CD4-positive, alpha-beta T cell treated with Interleukin-2 at 100 ng/mL for 4 hours (primary cell): ENCODE measurements at places on chromosomes 5 and 9.

DNA sequence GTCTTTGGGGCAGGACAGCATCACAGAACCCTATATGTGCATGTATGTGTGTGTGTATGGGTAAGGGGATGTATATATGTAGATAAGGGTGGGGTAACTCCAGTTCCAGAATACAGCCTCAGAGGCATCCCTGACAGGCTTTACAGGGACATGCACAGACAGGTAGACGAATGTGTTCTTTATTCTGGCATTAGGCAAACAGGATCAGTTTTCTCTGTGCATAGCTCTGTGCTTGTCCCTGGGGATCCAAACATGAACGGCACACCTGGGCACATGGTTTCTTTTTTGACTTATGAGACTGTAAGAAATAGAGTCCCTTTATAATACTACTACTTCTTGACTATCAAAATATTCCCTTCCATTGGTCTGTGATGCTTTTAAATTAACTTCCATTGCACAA is 120.6 kb downstream of the TRIO start:
- no peak for DNase-seq

DNA sequence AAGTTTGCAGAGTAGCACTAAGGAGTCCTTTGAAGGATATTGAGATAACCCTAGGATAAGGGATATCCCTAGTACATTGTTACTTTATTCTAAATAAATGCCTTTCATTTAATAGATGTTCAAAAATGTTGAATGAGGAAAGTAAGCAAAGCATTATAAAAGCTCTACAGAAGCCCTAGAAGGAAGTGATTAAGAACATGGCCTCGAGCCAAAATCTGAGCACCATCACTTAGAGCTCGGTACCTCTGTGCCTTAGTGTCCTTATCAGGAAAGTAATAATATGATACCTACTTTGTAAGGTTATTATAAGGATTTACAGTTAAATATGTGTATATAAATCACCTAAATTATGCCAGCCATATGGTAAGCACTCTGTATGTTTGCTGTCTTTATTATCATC is 242.6 kb downstream of the KIAA0825 start:
- no peak for DNase-seq

- no peak for DNase-seq
Measured at GRCh38 chr9:116027096-116027495, 126.5 kb upstream of the PAPPA start.

DNA sequence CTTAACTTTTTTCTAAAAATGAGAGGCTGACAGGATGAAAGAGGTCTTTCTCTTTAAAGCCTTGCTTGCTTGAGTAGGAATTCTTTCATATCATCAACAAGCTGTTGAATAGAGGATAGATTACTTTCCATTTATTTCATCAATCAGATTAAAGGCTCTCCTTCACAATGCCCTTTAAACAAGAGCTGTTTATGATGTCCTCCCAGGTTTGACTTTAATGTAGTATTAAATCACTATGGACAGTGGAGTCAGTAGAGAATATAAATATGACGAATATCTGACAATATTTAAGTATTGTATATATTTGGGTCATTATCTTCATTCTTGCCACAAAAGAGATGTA is 282.0 kb downstream of the ISL1 start:
- no peak for DNase-seq

DNA sequence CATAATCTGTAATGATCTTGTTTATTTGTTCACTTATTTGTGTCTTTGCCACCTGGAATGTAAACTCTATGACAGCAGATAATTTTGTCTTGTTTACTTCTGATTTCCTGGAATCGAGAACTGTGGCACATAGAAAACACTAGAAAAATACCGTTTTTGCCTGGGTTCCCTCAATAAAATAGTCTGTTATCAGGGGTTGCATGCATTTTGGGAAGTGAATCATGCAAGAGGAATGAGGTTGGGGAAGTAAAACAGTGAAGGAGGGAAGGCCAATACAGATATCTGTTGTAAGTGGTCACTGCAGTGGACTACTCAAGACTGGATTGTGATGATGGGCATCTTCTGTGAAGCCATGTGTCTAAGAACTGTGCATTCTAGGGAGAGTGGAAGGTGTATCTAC is 45.2 kb upstream of the IL6ST start:
- DNase-seq: no peak

DNA sequence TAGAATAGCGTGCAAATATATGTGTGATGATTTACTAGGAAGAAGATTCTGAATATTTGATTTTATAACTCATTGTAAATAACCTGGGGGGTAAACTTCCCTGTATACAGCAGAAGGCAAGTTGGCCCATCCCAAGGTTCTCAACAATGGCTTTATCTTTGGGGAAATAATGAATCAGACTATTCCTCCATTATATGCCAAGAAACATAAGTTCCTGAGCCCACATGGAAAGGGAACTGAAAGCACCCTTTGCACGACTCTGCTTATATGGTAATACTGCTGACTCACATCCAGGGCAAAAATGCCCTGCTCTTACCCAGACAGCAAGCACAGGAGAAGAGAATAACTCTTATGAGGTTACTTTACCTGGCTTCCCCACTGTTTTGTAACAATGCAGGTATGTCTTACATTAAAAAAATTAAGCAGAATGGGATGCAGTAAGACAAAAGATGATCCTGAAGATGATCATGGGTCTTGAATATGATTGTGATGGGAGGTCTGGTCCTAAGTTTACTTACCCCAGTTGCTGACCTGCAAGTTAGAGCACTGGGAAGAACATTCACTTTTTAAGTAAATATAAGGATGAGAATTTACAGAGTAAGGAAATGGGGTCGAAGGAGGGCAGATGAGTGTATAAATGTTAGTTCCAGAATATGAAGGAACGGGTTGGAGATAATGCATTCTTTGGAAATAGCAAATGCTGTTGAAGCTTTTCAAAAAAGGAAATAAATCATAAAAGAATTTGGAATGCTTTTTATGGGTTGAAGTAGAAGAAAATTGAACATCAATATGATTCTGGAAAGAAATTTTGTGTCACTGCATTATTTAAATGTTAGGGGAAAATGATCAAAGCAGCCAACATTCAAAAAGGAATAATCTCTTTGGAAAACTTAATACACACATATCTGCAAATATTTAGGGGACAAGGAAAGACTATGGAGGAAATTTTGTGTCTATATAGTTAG is 428.4 kb upstream of the MPDZ start:
- no peak for DNase-seq

- DNase-seq: no peak
Measured at GRCh38 chr9:104923740-104924139, 4.2 kb downstream of the ABCA1 start.
